NCI-H2171 treated with DMSO at 0.1 percent for 48 hours (cell line): ENCODE measurements at places on chromosomes 1 and 21.

- peak; percentile 49 for DNase-seq
These were observed 69.2 kb downstream of the FASLG start for GRCh38 chr1:172727956-172728603.

DNA sequence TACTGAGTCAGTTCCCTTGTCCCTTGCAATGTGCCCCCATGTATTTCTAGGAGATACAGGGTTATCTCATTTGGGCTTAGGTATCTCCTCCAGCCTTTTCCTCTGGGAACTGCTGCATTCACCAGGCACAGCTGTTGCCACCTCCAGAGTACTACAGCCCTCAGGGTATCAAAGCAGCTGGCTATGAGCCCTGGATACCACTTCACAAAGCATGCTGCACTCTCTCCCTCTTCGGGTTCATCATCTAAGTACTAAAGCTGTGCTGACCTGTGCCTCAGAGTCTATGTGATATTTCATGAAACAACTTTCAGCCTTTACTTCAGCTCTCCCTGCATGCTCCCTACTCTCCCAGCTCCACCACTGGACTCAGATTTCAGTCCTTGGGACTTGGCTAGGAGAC, 62.3 kb downstream of the CCDC185 start:
- peak; percentile 3 for DNase-seq

DNA sequence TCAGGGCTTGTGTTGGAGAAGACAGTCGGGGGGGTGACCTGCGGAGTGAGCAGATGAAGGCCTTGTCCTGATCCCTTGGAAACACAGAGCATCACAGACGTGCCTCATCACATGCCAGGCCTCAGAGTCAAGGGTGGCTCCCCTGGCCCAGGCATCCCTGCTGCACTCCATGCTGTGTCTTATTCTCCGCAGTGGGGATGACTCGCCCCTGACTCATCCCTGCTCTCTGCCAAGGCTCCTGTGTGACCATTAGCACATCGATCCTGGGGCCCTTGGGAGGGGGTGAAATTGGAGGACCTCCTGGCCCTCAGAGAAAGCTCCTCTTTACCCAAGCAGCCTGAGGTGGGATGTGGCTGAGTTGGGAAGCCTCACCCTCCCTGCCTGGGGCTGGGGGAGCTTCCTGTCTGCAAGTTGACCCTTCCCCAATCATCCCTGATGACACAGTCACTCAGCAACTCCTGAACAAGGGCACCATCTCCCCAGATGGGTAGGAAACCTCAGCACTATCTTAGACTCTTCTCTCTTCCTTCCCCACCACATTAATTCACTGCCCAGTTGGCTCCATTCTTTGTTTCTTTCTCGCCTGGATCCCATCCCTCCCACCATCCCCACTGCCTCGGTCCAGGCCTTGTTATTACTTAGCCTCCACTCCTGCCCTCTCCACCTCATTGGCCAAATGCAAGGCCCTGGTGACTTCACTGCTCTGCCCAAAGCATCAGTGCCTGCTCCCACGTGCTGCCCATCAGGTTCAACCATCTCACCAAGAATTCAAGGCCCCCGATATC, 74.6 kb downstream of the CAMK2N1 start:
- no peak for DNase-seq

- no peak for DNase-seq
These were observed 27.2 kb upstream of the CAPZB start for GRCh38 chr1:19512545-19512944.

GRCh38 chr1:222792744-222793143, 22.1 kb upstream of the DISP1 start:
- peak; percentile 59 for DNase-seq

DNA sequence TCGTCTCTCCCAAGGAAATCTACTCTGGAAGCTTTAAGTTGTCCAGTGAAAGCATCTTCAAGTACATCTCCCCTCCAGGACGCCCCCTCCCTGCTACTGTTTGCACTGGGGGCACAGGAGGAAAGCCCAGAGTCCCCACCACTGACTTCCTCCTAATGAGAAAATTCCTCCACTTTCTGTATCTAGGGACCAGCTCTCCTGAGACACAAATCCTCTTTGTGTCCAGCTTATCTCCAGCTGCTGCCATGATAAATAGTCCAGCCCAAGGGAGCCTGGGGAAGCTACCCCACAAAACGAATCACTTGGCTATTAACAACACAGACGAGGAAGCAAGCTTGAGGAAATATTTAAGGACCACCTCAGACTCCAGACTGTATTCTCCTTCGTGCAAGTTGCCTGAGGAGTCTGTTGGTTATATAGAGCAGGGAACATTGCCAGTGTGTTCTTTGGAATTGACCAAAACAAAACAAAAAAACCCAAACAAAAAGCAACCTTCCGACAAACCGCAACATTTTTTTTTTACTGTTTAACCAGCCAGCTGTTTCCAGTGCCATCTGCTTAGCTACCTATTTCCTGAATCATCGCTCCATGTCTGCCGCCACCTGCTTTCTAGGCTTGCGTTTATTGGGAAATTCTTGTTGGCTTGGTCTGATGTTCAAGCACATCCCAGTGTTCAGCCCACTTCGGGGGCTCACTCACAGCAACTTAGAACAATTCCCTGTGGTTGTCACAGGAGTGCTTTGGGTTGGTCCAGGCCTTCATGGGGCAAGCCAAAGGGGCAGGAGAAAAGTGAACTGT, 7.7 kb downstream of the C1orf226 start:
- DNase-seq = peak; percentile 88

DNA sequence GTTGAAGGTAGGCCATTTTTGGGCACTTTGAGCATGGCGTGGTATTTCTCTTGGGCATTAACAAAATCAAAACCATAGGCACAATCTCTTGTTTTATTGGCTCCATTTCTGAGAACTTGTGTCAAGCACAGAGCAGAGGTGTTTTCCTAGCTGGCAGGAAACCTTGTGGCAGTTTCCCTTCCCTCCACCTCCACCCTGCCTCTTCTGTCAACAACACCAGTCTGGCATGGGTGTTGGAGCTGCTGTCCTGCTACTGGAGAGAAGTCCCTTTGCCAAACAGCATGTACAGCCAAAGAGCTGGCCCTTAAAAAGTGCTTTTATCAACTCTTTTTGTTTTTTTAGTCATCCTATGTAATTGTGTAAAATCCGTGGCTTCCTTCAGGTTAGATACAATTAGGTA, 16.0 kb downstream of the ATP1A1 start:
- no peak for DNase-seq

- DNase-seq = no peak
These were observed 529.6 kb upstream of the ZRANB2 start for GRCh38 chr1:71610476-71610875.

- DNase-seq = no peak
These were observed 572 bp upstream of the SRSF10 start for GRCh38 chr1:23980728-23981070.

DNA sequence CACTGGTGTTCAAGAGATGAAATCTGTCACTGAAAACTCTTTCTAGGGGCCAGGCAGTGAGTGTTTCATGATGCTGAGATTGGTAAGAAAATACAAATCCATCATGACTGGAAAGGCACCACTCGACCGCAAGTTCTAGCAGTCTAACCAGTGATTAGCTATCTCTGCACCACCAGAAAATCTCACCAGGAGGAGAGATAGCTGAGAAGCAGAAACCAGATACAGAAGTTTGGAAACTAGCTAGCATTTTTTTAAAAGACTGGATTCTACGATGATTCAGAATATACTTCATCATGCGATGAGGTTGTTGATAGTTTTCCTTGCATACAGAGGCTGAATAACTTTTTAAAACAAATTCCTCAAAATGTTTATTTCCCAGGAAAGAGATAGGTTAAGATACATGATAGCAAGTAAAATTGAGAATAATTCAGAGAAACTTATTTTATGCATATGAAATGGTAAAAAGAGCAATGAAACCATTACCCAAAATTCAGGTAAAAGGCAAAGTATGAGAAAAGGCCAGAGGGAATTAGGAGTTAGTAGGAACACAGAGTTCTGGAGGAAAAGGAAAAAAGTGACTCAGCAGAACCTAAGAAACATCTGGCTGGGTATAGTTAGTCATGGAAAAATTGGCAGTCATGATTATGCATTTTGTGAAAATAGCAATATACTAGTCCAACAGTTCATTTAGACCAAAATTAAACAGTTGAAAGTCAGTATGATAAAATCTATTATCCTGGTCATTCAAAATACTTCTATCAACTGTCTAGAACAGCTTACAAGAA, 3.3 kb upstream of the F3 start:
- DNase-seq = no peak
